ENCODE measurements at places on chromosomes 2 and 18.

GRCh38 chr2:162266460-162266760, 23.2 kb upstream of the FAP start:
- H3K36me3 ChIP-seq: peaks cover 51% of the 10 kb centered on the region
- no peak for ATAC-seq
- H3K27ac ChIP-seq: no peak overlapping the region
- H3K27me3 ChIP-seq: no peaks in the 10 kb centered on the region

GRCh38 chr2:203719456-203720410, 13.3 kb downstream of the CD28 start:
- H3K36me3 ChIP-seq: no peaks in the 10 kb centered on the region
- H3K27me3 ChIP-seq: no peaks in the 10 kb centered on the region

GRCh38 chr2:2260696-2261268, 70.3 kb downstream of the MYT1L start:
- peaks cover 10% of the 10 kb centered on the region for H3K27me3 ChIP-seq
- H3K36me3 ChIP-seq: no peaks in the 10 kb centered on the region
- H3K27ac ChIP-seq: no peak overlapping the region
- no peak overlapping the region for H3K4me3 ChIP-seq
- ATAC-seq: no peak

GRCh38 chr2:110157153-110157793, 41.7 kb upstream of the MALL start:
- H3K36me3 ChIP-seq: peaks cover 1% of the 10 kb centered on the region
- no peak overlapping the region for H3K4me3 ChIP-seq
- H3K27ac ChIP-seq: no peak overlapping the region
- H3K4me1 ChIP-seq: no peaks in the 10 kb centered on the region
- H3K27me3 ChIP-seq: no peaks in the 10 kb centered on the region

- no peak overlapping the region for H3K27ac ChIP-seq
- ATAC-seq: no peak
- peaks cover 96% of the 10 kb centered on the region for H3K27me3 ChIP-seq
- no peaks in the 10 kb centered on the region for H3K4me1 ChIP-seq
These were observed 3.2 kb upstream of the CYP26B1 start for GRCh38 chr2:72150861-72151356.

GRCh38 chr2:240502430-240503121, 55.2 kb downstream of the ANKMY1 start:
- no peak overlapping the region for H3K4me3 ChIP-seq
- H3K27ac ChIP-seq: no peak overlapping the region
- H3K27me3 ChIP-seq: no peaks in the 10 kb centered on the region
- no peaks in the 10 kb centered on the region for H3K4me1 ChIP-seq
- ATAC-seq: no peak
- no peaks in the 10 kb centered on the region for H3K36me3 ChIP-seq

- no peak overlapping the region for H3K27ac ChIP-seq
- H3K4me3 ChIP-seq: no peak overlapping the region
- ATAC-seq: no peak
- no peaks in the 10 kb centered on the region for H3K4me1 ChIP-seq
These were observed 547.5 kb upstream of the TNP1 start for GRCh38 chr2:217407362-217407761.

DNA sequence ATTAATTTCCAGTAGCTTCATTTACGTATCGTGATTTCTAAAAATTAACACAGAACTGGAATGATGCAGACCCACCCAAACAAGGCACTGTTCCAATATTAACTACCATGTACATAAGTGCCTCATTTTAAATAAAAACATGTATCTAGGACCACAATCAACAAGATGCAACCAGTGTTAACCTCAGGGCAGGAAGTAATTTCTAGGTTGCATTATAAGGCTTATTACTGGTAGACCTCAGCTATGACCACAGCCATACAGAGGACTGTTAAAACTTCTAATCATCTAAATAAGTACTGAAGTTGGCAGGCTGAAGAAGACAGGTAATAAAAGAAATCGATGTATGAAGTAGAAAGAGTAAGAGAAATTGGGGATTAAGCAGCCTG, 262.9 kb downstream of the HDAC4 start:
- no peak overlapping the region for H3K4me3 ChIP-seq
- no peak for ATAC-seq
- H3K27ac ChIP-seq: no peak overlapping the region
- no peaks in the 10 kb centered on the region for H3K4me1 ChIP-seq
- peaks cover 99% of the 10 kb centered on the region for H3K36me3 ChIP-seq

DNA sequence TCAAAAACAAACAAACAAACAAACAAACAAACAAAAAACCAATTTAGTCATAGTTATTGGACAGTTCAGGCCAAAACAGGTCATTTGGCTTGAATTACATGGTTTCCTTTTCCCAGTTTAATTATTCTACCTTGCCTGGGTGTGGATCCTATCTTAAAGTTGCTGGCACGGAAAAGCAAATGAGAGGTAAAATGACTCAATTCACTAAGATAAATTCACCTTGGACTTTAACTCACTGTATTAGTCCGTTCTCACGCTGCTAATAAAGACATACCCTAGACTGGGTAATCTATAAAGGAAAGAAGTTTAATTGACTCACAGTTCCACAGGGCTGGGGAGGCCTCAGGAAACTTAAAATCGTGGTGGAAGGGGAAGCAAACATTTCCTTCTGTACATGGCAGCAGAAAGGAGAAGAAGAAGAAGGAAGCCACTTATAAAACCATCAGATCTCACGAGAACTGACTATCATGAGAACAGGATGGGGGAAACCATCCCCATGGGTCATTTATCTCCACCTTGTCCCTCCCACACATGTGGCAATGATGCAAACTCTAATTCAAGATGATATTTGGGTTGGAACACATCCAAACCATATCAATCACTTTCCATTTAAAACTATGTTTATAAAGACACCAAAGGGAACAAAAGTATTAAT, 22.5 kb upstream of the TRAPPC8 start:
- H3K27me3 ChIP-seq: no peaks in the 10 kb centered on the region
- no peaks in the 10 kb centered on the region for H3K36me3 ChIP-seq

DNA sequence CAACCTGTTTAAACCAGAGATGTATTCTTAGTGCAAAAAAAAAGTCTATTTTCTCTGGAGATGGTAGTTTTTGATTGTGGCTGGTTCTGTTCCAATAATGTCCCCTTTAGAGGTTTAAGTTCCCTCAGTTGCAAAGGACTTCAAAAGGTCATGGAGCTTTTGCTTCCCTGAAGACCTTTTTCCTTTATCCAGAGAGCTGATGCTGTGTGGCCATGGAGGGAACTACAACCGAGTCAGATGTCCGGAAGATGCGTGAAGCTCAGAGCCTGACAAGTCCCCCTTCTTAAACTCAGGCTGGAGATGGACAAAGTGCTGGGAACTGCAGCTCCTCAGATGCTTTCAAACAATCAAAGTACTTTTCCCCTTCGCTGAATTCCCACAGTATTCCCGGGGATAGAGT, 176.1 kb downstream of the TMEM18 start:
- no peak for ATAC-seq
- no peaks in the 10 kb centered on the region for H3K4me1 ChIP-seq
- H3K27ac ChIP-seq: no peak overlapping the region
- no peaks in the 10 kb centered on the region for H3K36me3 ChIP-seq
- peaks cover 52% of the 10 kb centered on the region for H3K27me3 ChIP-seq
- no peak overlapping the region for H3K4me3 ChIP-seq

DNA sequence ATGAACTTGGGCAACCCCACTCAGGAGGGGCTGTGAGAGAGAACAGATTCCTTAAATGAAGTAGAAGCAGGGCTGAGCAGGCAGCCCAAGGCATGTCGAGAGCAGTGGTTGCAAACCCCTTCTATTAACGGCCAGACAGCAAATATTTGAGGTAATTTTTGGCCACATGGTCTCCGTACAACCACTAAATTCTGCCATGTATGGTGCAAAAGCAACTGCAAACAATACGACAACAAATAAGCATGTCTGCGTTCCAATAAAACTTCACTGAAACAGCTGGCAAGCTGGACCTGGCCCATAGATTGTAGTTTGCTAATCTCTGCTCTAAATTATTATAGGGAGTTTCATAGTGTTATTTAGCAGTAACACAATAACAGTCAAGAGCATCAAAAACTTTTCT, 217.0 kb upstream of the ZNF521 start:
- no peak for ATAC-seq
- no peaks in the 10 kb centered on the region for H3K4me1 ChIP-seq
- H3K27ac ChIP-seq: no peak overlapping the region
- no peak overlapping the region for H3K4me3 ChIP-seq
- H3K27me3 ChIP-seq: no peaks in the 10 kb centered on the region

DNA sequence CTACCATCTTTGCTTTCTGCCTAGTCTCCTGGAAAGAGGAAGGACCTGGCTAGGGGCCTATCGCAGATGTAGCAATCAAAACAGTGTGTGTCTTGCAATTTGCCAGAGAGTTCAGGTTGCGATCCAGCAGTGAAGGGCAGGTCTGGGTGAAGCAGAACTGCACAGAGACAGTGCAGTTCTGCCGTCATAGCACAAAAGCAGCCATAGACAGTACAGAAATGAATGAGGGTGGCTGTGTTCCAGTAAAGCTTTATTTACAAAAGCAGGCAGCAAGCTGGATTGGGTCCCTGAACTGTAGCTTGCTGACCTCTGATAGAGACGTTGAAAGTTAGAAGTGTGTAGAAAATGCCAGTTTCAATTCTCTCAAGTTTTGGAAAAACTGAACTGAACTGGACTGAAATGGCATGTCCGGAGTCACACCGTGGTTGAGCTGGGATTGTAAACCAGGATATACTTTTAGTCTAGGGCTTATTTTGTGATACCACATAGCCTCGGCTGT, 186.8 kb downstream of the LTBP1 start:
- H3K27me3 ChIP-seq: no peaks in the 10 kb centered on the region
- no peaks in the 10 kb centered on the region for H3K36me3 ChIP-seq

GRCh38 chr2:33111002-33111446, 164.3 kb downstream of the LTBP1 start:
- H3K4me1 ChIP-seq: peaks cover 6% of the 10 kb centered on the region
- H3K27me3 ChIP-seq: no peaks in the 10 kb centered on the region
- no peaks in the 10 kb centered on the region for H3K36me3 ChIP-seq
- no peak overlapping the region for H3K4me3 ChIP-seq

- ATAC-seq: no peak
- no peaks in the 10 kb centered on the region for H3K36me3 ChIP-seq
- H3K27me3 ChIP-seq: peaks cover 5% of the 10 kb centered on the region
- no peak overlapping the region for H3K27ac ChIP-seq
- no peaks in the 10 kb centered on the region for H3K4me1 ChIP-seq
These were observed 279.6 kb downstream of the SLC4A3 start for GRCh38 chr2:219907011-219907365.

- H3K36me3 ChIP-seq: no peaks in the 10 kb centered on the region
- peaks cover 6% of the 10 kb centered on the region for H3K4me1 ChIP-seq
- peak overlapping the region; percentile 74 for H3K4me3 ChIP-seq
- ATAC-seq: no peak
These were observed 769 bp downstream of the ATF2 start for GRCh38 chr2:175167076-175167791.

DNA sequence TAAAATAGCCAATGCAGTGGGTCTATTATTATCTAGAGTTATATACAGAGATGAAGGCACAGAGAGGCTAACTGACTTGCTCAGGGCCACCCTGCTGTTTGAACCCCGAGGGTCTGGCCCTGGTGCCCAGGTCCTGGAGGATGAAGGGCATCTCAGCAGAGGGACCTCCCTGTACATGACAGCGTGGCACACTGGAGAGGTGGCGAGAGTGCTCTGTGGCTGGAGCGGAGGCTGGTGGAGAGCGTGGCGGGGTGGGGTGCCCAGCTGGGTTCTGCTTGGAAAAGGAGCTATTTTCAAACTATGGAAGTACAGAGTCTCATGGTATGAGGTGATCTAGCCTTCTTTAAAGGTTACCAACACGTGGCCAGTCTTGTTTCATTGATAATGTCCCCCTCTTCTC, 35.8 kb downstream of the GREB1 start:
- ATAC-seq: no peak
- no peak overlapping the region for H3K4me3 ChIP-seq
- no peak overlapping the region for H3K27ac ChIP-seq
- H3K36me3 ChIP-seq: no peaks in the 10 kb centered on the region

DNA sequence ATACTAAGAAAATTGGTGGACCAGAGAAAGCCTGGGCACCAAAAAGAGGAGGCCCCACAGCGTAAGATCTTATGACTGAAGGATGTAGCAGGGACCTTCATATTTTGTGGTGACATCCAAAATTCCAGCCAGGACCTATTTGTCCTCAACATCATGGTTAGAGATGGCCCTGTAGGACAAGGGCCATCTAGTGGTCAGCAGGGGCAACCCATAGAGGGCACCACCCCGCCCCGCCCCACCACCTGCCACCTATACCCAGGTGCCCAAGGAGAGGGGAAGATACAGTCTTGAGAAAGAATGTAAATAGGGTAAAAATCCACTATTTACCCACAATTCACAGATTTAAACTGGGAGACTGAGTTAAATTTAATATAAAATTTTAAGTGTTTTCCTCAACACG, 59.6 kb upstream of the TMEM163 start:
- no peak overlapping the region for H3K27ac ChIP-seq
- no peaks in the 10 kb centered on the region for H3K4me1 ChIP-seq
- H3K27me3 ChIP-seq: no peaks in the 10 kb centered on the region

- no peak overlapping the region for H3K4me3 ChIP-seq
- H3K27me3 ChIP-seq: no peaks in the 10 kb centered on the region
- no peaks in the 10 kb centered on the region for H3K36me3 ChIP-seq
- H3K4me1 ChIP-seq: no peaks in the 10 kb centered on the region
- ATAC-seq: no peak
These were observed 152.2 kb downstream of the DAW1 start for GRCh38 chr2:228023619-228024018.
